ENCODE measurements at places on chromosomes 5 and 9.

- no peaks in the 10 kb centered on the region for H3K36me3 ChIP-seq
- H3K4me1 ChIP-seq: no peaks in the 10 kb centered on the region
- no peak overlapping the region for H3K27ac ChIP-seq
- no peak overlapping the region for H3K4me3 ChIP-seq
- DNase-seq: no peak
- peaks cover 41% of the 10 kb centered on the region for H3K27me3 ChIP-seq
Observed at GRCh38 chr9:123998970-123999621, 12.5 kb upstream of the LHX2 start.

DNA sequence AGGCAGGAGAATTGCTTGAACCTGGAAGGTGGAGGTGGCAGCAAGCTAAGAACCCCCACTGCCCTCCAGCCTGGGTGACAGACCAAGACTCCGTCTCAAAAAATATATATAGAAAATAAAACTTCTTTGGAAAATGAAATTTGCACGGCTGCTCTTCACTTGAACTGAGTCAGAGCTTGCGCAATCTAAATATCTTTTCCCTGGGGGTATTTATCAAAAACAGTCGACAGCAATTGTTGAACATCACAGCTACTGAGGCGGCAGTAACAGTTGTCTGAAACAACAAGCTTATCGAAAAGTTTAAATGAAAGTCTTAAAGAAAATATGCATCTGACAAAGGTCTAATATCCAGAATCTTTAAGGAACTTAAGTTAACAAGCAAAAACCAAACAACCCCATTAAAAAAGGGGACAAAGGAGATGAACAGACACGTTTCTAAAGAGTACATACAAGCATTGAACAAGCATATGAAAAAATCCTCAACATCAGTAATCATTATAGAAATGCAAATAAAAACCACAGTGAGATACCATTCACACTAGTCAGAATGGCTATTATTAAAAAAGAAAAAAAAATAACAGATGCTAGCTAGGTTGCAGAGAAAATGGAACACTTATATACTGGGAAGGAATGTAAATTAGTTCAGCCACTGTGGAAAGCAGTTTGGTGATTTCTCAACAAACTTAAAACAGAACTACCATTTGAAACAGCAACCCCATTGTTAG is 153.6 kb upstream of the CDH9 start:
- H3K27me3 ChIP-seq: no peaks in the 10 kb centered on the region
- DNase-seq: no peak
- no peaks in the 10 kb centered on the region for H3K4me1 ChIP-seq
- H3K36me3 ChIP-seq: no peaks in the 10 kb centered on the region
- no peak overlapping the region for H3K27ac ChIP-seq

DNA sequence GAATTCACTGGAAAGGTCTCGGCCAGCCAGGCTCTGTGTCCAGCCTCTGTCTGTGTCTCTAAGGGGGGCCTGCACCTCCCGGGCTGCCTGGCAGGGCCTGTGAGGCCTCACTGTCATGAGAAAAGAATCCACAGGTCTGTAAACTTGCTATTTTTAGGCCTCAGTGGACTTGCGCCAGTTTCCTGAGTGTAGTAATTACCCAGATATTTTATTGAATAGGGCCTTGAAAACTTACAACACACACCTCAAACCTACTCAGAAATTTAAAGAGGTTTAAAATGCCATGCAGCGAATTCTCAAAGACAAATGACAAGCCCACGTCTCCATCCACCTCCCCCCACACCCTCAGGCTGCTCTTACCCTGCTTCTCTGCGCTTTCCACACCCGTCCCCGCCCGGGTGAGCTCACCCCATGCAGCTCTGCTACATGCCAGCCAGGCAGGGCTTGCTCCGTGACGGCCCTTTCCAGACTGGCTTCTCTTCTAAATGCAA is 8.8 kb upstream of the TENT4A start:
- no peak overlapping the region for H3K4me3 ChIP-seq

DNA sequence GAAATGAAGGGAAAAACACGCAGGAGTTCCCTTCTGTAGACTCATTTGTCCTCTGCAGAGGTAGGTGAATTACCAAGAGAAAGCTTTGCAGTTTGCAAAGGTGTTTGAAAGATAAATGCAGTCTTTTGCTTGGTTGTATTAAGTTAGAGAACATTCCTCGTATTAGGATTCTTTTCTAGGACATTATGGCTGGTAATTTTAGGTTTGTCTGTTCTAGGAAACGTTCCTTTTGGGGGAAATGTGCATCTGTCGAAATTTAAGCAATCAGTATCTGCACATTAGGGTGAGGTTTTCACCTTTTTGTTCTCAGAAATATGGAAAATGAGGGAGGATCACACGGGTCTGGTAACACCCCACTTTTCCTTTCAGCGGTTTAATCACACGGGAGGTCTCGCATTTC is 45.1 kb downstream of the GAS1 start:
- no peak for DNase-seq
- no peak overlapping the region for H3K27ac ChIP-seq
- H3K36me3 ChIP-seq: no peaks in the 10 kb centered on the region
- no peak overlapping the region for H3K4me3 ChIP-seq

- H3K4me3 ChIP-seq: peak overlapping the region; percentile 66
- no peaks in the 10 kb centered on the region for H3K36me3 ChIP-seq
- no peak for DNase-seq
- H3K27ac ChIP-seq: peak overlapping the region; percentile 86
Observed at GRCh38 chr5:150780187-150780692, 1.7 kb downstream of the SMIM3 start.

- no peaks in the 10 kb centered on the region for H3K4me1 ChIP-seq
- H3K27ac ChIP-seq: no peak overlapping the region
- H3K27me3 ChIP-seq: no peaks in the 10 kb centered on the region
- H3K36me3 ChIP-seq: no peaks in the 10 kb centered on the region
- DNase-seq: no peak
- H3K4me3 ChIP-seq: no peak overlapping the region
Observed at GRCh38 chr5:61435368-61435767, 103.3 kb downstream of the ZSWIM6 start.

DNA sequence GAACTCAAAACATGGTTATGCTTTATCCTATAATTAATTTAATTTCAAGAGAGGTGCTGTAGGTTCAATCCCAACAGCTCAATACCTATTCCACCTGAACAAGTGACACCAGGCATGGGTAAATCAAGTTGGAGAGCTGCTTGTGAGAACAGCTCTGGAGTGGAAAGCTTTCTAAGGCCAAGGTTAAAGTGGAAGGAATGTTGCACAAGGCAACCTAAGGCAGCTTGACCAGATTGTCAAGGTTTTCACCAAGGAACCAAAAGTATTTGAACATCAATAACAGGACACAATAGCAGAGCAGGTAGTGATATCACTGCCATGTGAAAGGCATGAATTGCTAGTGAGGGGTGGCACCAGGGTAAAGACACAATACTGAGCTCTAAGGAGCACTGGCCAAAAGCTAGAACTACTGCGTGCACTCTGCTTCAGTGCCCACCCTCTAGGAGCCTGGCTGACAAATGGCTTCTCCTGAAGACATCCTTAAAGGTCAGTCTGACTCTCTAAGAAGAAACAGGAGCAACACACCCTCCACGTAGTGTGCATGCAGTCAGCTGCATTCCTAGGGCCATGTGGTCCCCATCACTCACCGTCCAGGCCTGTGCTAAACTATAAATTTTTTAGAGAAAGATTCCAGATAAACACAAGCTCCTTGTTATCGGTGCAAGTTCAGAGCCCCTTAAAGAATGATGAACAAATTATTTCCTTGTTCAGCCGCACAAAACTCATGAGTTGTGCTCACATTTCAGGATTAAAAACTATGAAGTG is 677.7 kb upstream of the KLF4 start:
- H3K4me3 ChIP-seq: no peak overlapping the region
- no peaks in the 10 kb centered on the region for H3K27me3 ChIP-seq
- no peak overlapping the region for H3K27ac ChIP-seq
- DNase-seq: no peak
- H3K36me3 ChIP-seq: no peaks in the 10 kb centered on the region

DNA sequence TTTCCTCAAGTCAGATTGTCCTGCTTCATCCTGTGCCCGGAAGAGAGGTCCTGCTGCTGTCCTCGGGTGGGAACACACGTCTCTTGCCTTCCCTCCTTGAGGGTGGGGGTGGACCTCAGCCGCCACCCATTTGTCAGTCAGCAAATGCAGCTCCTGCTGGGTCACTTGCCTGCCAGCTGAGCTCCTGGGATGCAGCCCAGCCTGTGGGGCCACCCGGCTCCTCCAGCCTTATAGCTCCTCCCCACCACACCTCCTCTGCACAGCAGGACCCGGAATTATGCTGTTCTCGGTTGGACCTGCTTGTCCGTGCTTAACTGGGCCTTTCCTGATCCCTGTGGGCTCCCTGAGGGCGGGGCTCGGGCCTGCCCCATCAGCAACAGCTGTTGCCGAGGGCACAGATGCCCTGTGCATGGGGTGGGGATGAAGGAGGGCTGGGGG is 52.7 kb downstream of the RXRA start:
- peak; percentile 94 for DNase-seq
- peak overlapping the region; percentile 95 for H3K27ac ChIP-seq
- H3K27me3 ChIP-seq: no peaks in the 10 kb centered on the region
- H3K4me3 ChIP-seq: no peak overlapping the region

GRCh38 chr5:189486-189885 is 1.8 kb upstream of the LRRC14B start:
- no peaks in the 10 kb centered on the region for H3K36me3 ChIP-seq
- H3K27me3 ChIP-seq: no peaks in the 10 kb centered on the region
- H3K4me1 ChIP-seq: peaks cover 5% of the 10 kb centered on the region
- no peak overlapping the region for H3K27ac ChIP-seq
- DNase-seq: no peak

- DNase-seq: no peak
- no peak overlapping the region for H3K4me3 ChIP-seq
- no peaks in the 10 kb centered on the region for H3K27me3 ChIP-seq
- no peaks in the 10 kb centered on the region for H3K36me3 ChIP-seq
- H3K27ac ChIP-seq: no peak overlapping the region
Observed at GRCh38 chr9:99312736-99313135, 90.7 kb downstream of the SEC61B start.

GRCh38 chr5:89710006-89710405 is 699.5 kb downstream of the CETN3 start:
- H3K4me1 ChIP-seq: no peaks in the 10 kb centered on the region
- H3K27me3 ChIP-seq: no peaks in the 10 kb centered on the region
- H3K4me3 ChIP-seq: no peak overlapping the region
- DNase-seq: no peak
- no peak overlapping the region for H3K27ac ChIP-seq

- no peaks in the 10 kb centered on the region for H3K27me3 ChIP-seq
- no peak overlapping the region for H3K27ac ChIP-seq
- H3K4me1 ChIP-seq: no peaks in the 10 kb centered on the region
- H3K4me3 ChIP-seq: no peak overlapping the region
- DNase-seq: no peak
Observed at GRCh38 chr5:101473483-101473882, 570.4 kb upstream of the ST8SIA4 start.

GRCh38 chr5:42982107-42982622 is 58.0 kb downstream of the ANXA2R start:
- DNase-seq: no peak
- H3K27me3 ChIP-seq: no peaks in the 10 kb centered on the region
- no peak overlapping the region for H3K4me3 ChIP-seq
- H3K4me1 ChIP-seq: no peaks in the 10 kb centered on the region
- no peak overlapping the region for H3K27ac ChIP-seq
- H3K36me3 ChIP-seq: no peaks in the 10 kb centered on the region

- no peak overlapping the region for H3K27ac ChIP-seq
- no peaks in the 10 kb centered on the region for H3K36me3 ChIP-seq
- no peak for DNase-seq
- H3K4me3 ChIP-seq: no peak overlapping the region
- H3K4me1 ChIP-seq: no peaks in the 10 kb centered on the region
Observed at GRCh38 chr9:71506821-71507220, 261.5 kb downstream of the CEMIP2 start.

- H3K4me3 ChIP-seq: no peak overlapping the region
- H3K27me3 ChIP-seq: no peaks in the 10 kb centered on the region
- no peak for DNase-seq
- no peak overlapping the region for H3K27ac ChIP-seq
- H3K4me1 ChIP-seq: no peaks in the 10 kb centered on the region
Observed at GRCh38 chr9:16343249-16344237, 526.9 kb downstream of the BNC2 start.

DNA sequence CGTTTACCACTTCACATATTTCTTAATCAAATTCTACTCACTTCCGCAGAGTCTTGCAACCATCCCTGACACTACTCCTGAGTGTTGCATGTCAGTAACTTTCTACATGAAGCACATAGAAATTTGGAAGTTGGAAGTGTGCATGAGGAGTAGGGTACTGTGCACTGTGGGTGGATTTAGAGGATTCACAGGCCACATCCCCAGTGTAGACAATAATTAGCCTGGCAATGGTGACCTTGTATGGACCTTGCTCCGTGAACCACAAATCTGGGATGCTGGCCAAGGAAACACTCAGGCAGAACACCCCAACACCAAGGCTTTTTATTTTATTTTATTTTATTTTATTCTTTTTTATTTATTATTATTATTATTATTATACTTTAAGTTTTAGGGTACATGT is 25.5 kb downstream of the CTSL start:
- H3K4me1 ChIP-seq: no peaks in the 10 kb centered on the region
- H3K4me3 ChIP-seq: no peak overlapping the region
- no peaks in the 10 kb centered on the region for H3K27me3 ChIP-seq
- no peak for DNase-seq
- H3K36me3 ChIP-seq: no peaks in the 10 kb centered on the region
- H3K27ac ChIP-seq: no peak overlapping the region

DNA sequence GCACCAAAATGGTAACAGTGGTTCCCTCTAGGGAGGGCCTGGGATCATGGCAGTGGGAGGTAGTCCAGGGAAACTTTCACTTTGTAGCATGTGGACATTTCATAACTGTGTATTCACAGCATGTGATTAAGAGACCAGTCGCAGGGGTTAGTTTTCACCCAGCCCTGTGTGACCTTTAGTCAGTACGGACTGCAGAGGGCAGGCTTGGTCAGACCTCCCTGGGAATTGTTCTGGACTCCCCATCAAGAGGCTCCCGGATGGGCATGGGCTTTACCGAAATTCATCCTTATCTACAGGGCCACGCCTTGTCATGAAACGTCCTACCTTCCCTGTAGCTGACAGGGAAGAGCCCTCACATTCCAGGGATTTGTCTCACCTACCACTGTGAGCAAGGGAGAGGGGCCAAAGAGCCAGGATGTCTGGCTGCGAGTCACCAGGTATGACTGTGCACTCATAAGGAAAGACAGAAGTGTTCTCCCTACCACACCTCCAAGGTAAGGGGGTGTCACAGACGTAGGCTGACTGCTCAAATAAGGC is 19.9 kb downstream of the GPX3 start:
- no peak for DNase-seq
- H3K27me3 ChIP-seq: no peaks in the 10 kb centered on the region
- no peak overlapping the region for H3K4me3 ChIP-seq
- peaks cover 12% of the 10 kb centered on the region for H3K36me3 ChIP-seq
- H3K4me1 ChIP-seq: no peaks in the 10 kb centered on the region

DNA sequence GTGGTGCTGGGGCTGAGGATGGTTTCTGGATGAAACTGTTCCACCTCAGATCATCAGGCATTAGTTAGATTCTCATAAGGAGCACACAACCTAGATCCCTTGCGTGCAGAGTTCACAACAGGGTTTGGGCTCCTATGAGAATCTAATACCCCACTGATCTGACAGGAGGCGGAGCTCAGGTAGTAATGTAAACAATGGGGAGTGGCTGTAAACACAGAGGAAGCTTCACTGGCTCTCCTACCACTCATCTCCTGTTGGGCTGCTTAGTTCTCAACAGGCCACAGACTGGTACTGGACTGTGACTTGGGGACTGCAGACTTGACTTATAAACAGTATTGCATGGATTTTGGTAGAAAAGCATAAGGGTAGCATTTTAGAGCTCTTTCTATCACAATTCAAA is 870.7 kb upstream of the CDH10 start:
- H3K36me3 ChIP-seq: no peaks in the 10 kb centered on the region
- no peak for DNase-seq
- no peaks in the 10 kb centered on the region for H3K27me3 ChIP-seq
- no peak overlapping the region for H3K4me3 ChIP-seq

GRCh38 chr5:159331093-159331973 is 1.0 kb upstream of the IL12B start:
- H3K27ac ChIP-seq: no peak overlapping the region
- H3K36me3 ChIP-seq: no peaks in the 10 kb centered on the region

All from prostate gland (tissue), 2 donors.